Activated naive CD4-positive, alpha-beta T cell treated with anti-CD3 and anti-CD28 coated beads, Interleukin-2, amount 10 ng/mL, durations not matched to agents 7 days and 5 days (primary cell): ENCODE measurements at places on chromosomes 7 and 10.

DNA sequence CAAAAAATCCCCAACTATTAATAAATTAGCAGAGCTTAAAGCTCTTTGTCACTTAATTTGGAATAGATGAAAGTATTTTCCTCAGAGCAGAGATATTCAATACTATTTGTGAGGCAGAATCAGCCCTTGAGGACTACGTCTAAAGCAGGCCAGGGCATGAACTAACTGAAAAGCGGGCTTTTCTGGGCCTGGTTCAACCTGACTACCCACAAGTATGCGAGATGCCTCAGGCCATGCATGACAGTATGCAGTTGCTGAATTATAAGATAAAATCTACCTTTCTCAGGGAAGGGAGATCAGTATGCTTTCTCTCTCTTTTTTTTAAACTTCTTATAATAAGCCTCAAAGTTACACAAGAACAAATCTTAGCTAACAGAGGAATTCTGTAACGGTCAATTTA is 20.1 kb downstream of the TMEM168 start:
- DNase-seq: no peak

DNA sequence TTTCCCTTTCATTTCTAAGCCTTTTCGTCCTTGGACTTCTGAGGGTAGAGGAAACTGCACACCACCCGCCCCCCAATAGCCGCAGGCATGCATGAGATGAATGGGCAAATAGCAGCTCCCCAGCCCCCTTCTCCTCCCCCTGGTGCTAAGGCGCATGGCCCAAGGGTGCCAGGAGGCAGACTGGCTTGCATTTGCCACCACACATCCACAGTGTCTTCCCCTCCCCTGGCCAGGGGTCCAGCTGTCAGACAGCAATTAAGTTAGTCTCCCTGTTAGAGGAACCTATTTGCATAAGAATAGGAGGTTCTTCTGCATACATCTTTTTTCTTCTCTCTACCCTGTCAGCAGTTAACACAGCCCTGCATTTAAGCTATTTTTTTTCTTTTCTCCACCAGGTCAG is 20.2 kb downstream of the TOMM7 start:
- DNase-seq: no peak

DNA sequence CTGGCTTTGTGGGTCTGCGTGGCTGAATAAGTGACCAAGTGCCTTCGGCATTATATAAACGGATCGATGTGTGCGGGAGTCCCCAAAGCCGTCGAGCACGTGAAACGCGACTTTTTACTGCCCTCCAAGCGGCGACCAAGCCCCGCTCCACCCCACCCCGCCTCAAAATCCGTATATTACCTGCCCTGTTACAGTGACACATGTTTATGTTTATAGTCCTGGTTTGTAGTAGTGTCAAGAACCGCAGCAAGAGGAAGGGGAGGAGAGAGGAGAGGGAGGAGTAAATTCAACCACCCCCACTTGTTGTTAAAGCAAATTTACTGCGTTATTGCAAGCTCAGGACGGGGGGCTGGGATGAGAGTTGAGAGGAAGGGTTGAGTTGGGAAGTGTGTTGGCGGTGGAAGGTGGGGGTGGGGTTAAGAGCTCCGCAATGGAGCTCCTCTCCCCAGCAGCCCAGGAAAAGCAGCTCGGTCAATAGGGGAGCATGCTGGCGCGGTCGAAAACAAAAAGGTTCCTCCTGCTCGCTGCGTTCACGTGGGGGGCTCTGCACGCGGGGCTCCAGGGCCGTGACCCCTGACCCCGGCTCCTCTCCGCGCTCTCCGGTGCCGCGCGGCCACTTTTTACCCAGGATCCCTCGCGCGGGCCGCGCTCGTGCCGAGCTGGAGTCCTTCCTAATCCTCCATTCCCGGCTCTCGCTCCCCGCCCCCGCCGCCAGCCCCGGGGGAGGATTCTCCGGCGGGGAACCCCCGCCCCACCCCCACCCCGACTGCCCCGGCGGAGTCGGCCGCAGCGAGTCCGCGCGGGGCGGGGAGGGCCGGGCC is at the start of gene SKIDA1:
Gene SKIDA1, minus strand, starts transcription at position 316 of the 821 bp plus-strand sequence. CDS start 7,860 bp downstream, outside the sequence.
- DNase-seq: peak; percentile 65

DNA sequence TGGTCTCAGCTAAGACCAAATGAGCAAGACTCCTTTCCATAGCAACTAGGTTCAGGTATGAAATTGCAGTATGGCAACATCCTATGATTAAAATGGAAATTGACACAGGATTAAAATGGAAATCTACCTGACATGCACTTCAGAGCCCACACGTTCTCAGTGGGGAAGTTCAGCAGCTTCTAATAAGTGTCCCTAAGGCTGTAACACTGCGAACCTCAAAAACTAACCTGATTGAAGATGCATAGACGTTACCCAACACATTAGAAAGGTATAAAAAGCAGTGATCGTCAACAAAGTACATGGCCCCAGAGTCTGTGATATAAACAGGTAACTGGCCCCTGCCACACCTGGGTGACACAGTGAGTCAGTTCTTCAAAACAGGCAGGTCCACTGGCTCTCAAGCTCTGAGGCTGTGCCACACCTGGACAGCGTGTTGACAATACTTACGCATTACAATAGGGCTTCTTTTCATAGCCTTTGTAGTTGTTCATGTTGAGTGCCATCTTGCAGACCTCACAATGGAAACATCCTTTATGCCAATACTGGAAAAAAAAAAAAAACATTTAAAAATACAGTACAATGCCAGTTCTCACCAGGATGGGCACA is 274.9 kb upstream of the NEBL start:
- DNase-seq: no peak

DNA sequence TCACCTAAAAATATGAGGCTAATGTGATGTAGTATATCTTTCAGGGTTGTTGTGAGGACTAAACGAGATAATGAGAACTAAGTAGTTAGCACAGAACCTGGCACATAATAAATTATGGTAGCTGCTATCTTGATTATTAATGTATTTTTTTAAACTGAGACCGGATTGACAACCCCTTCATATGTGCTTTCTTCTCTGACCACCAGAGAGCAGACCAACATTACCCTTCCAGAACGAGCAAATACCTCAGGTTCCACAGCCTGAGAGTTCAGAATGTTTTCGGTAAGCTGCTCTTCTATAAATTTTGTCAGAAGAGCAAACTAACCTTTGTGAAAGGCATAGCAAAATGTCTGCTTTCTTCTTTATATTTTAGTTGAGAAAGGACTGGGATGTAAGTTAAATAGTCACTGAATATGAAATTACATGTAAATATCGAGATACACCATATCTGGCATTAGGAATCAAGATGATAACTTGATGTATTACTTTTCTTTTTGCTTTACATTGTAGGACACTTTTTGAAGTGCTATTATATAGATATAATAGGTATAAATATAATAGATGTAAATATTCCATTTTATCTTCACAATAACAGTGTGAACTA is 13.6 kb upstream of the BPGM start:
- DNase-seq: peak; percentile 44

DNA sequence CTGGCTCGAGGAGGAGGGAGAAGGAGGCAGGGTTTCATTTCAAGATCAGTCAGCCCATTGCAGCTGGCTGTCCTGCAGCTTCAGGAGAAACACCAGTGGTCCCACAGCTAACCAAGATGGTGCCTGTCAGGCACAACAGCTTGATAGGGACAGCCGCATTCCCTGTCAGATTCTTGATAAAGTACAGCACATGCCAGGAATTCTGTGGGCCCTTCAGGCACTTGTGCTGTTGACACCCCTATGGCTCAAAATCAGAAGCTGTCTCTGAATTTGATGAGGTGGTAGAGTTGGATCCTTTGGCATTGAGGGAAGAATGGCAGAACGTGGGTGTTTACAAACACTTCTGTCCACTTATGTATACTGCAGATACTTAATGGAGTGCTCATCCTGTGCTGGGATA is 354.3 kb downstream of the KCNMA1 start:
- no peak for DNase-seq
